ENCODE measurements at places on chromosomes 5 and 9. TPM values are rescaled to one million over a fixed set of nuclear protein-coding genes. Genes with fewer than 3 reads are reported as not detected.

Gene TOMM5
- 147 TPM for total RNA-seq

Gene EXD3
- 12.0 TPM for total RNA-seq

Gene SPEF2
- total RNA-seq = 11.8 TPM

Gene MARCHF11
- total RNA-seq = 8.2 TPM

Gene LCN9
- total RNA-seq = not detected

Gene TMEM267
- 9.9 TPM for total RNA-seq

Gene FBXO38
- total RNA-seq = 79.4 TPM

Gene CNOT8
- 66.2 TPM for total RNA-seq

Gene GRM6
- 0.96 TPM for total RNA-seq

Gene CD72
- total RNA-seq = 2.6 TPM

Gene SLC45A2
- 1.2 TPM for total RNA-seq

Gene ARSI
- 15.9 TPM for total RNA-seq

Gene PRXL2C
- total RNA-seq = 17.8 TPM

Gene NFIB
- total RNA-seq = 33.0 TPM

Gene HAVCR2
- 19.7 TPM for total RNA-seq

Gene PCDHGA2
- 4.6 TPM for total RNA-seq

Gene EFNA5
- 15.2 TPM for total RNA-seq

Gene MELK
- 12.0 TPM for total RNA-seq
